ENCODE measurements at places on chromosomes 4 and X.

GRCh38 chr4:98474408-98474844 lies 184.0 kb downstream of the TSPAN5 start:
- no peak for DNase-seq

DNA sequence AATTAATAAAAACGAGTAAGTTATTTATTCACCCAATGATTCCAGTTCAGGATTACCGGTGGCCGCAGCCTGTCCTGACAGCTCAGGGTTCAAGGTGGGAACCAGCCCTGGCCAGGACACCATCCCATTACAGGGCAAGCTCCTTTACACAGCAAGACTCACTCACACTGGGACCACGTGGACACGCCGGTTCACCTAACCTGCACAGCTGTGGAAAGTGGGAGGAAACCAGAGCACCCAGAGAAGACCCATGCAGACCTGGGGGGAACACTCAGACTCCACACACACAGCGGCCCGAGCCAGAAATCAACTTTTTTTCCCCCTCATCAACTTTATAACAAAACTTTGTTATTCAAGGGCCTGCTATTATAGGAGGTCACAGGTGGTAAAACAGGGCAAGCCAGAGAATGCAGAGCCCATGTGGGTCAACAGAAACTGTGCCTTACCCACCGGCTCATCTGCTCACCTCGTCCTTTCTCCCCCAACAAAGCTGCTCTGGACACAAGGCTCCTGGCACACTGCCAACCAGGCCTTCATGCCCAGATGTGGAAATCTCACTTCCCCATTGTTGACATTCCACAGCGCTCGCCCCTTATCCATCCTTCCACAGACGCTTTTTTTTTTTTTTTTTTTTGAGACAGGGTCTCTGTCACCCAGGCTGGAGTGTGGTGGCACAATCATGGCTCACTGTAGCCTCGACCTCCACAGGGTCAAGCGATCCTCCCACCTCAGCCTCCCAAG lies 8.0 kb upstream of the ODAPH start:
- DNase-seq, result no peak

GRCh38 chr4:68718447-68719074 lies 48.1 kb upstream of the UGT2B15 start:
- DNase-seq, result no peak

GRCh38 chr4:4502694-4503311 lies 39.0 kb downstream of the STX18 start:
- DNase-seq, result no peak

DNA sequence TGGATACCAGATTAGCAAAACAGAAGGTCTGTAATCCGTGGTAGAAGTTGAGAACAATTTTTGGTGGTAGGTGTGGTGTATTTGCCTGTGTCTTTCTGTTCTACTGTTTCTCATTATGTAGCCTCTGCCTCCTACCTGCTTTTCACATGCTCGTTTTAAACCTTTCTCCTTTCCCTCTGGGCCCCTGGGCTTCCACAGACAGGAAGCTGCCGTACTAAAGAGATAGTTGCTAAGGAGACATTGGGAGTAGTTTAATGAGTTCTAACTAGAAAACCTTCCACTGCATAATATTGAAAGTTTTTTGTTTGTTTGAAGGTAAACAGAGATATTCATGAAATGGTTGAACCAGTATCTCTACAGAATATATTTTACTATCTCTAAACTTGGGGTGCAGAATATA lies 107.8 kb downstream of the STOX2 start:
- no peak for DNase-seq

DNA sequence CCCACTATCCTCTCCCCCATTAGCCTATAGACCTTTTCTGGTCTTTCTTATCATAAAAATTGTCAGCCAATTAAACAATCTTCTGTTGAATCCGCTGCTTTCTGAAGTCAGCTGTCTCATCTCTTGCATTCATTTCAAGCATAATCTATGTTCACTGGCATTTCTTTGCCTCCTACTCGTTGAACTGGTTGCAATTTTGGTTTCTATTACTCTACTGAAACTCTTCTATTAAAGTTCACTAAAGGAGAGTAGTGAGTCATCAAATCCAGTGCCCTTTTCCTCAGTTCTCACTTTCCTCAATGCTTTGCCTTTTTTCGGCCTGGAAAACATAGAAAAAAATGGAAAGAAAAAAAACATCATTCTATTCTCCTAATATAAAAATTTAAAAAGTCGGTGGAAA lies 23.9 kb upstream of the CXCL13 start:
- DNase-seq, result no peak

GRCh38 chr4:186651624-186652023 lies 72.0 kb downstream of the FAT1 start:
- peak; percentile 79 for DNase-seq

DNA sequence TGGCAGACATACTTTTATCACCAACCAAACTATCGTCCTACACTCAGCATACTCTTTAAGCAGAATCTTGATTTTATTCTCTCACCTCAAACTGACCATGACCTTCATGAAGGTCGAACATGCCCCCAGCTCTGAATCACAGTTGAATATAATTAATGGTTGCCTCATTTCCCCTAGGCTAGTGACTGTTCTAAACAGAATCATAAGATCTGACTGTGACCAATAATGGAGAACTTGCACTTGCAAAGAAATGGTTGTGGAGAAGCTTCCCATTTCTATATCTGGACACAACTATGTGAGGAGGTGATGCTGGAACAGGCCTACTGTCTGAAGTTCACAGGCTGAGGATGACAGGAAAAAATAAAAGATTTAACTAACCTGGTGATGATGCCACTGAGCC lies 85.1 kb downstream of the PDGFC start:
- DNase-seq, result no peak

DNA sequence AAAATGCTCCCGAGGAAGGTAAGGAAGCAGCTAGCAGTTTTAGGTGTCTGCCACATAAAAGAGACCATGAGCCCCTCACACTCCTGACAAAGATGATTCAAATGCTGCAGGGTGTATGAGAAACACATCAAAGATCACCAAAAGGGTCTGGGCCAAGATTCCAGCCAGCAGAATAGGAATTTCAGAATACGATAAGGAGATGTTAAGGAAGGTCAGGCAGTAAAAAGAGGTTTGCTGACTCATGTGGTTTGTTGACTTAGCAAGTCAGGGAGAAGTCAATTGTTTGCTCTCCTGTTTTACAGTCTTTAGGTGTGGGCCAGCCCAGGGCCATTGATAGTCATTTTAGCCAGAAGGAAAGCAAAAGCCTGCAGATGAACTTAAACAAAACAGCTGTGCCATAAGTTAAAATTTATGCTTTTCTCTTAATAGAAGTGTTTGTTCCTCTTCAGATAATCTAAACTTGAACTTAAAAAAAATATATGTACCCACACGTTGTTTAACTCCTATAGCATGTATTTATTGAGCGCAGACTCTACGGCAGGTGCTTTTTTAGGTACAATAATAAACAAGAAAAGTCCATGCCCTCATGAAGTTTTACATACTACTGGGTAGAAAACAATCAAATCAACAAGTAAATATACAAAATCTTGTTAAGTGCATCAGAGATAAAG lies 115.6 kb downstream of the CAMK2D start:
- DNase-seq, result no peak

GRCh38 chrX:9988762-9989161 lies 21.6 kb downstream of the CLDN34 start:
- no peak for DNase-seq

GRCh38 chr4:13378973-13379759 lies 105.0 kb downstream of the RAB28 start:
- no peak for DNase-seq

DNA sequence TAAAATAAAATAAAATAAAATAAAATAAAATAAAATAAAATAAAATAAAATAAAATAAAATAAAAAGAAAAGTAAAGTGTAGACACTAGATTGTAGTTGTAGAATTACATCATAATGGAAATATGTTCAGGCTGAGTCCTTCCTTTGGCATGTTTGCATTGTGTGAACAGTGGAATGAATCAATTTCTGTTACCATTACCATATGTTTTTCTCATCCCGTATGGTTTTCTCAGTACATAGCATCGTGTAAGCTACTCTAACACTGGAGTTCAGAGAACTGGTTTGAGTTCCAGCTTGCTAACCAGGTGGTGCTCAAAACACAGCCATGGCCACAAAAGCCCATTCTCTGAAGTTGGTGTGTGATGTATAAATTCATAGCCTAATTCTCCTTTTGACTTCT lies 45.9 kb downstream of the USP11 start:
- DNase-seq, result no peak

DNA sequence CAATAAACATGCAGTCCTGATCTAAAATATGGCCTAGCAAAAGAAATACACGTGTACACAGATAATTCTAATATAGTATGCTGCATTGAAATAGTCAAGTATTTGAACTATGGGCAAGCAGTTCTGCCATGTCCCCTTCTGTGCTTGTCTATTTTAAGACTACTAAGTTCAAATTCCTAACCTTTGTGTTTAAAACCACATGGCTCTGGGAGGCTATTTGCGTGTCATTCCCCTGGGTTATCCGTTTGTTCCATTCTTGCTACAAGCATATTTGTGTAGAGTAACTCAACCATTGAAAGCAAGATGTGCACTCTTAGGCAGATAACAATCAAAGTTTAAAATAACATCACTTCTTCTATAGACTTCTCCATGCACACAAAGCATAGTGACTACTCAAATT lies 25.4 kb upstream of the TBC1D1 start:
- DNase-seq, result no peak

- no peak for DNase-seq
Measured at GRCh38 chr4:6960628-6961412, 51.2 kb downstream of the TBC1D14 start.

GRCh38 chr4:87141428-87141827 lies 79.0 kb downstream of the KLHL8 start:
- no peak for DNase-seq

GRCh38 chr4:146585761-146586333 lies 52.8 kb upstream of the POU4F2 start:
- DNase-seq, result no peak

- no peak for DNase-seq
Measured at GRCh38 chrX:74534569-74535038, 79.8 kb downstream of the RLIM start.

GRCh38 chr4:110211007-110211769 lies 12.8 kb upstream of the ELOVL6 start:
- DNase-seq, result no peak

GRCh38 chr4:1945124-1945895 lies 63.5 kb downstream of the NELFA start:
- no peak for DNase-seq

GRCh38 chr4:86816501-86817273 lies 32.5 kb downstream of the SLC10A6 start:
- DNase-seq, result peak; percentile 65

GRCh38 chr4:140103676-140104075 lies 50.3 kb downstream of the MAML3 start:
- no peak for DNase-seq

- peak; percentile 82 for DNase-seq
Measured at GRCh38 chr4:143337600-143338287, 1.1 kb downstream of the GAB1 start.

- DNase-seq, result no peak
Measured at GRCh38 chr4:139876337-139876941, 210.8 kb downstream of the MGST2 start.

All from right hindlimb (tissue), 1 donor.